ENCODE measurements at places on chromosomes 11 and 22. TPM values are rescaled to one million over a fixed set of nuclear protein-coding genes. Genes with fewer than 3 reads are reported as not detected.

DNA sequence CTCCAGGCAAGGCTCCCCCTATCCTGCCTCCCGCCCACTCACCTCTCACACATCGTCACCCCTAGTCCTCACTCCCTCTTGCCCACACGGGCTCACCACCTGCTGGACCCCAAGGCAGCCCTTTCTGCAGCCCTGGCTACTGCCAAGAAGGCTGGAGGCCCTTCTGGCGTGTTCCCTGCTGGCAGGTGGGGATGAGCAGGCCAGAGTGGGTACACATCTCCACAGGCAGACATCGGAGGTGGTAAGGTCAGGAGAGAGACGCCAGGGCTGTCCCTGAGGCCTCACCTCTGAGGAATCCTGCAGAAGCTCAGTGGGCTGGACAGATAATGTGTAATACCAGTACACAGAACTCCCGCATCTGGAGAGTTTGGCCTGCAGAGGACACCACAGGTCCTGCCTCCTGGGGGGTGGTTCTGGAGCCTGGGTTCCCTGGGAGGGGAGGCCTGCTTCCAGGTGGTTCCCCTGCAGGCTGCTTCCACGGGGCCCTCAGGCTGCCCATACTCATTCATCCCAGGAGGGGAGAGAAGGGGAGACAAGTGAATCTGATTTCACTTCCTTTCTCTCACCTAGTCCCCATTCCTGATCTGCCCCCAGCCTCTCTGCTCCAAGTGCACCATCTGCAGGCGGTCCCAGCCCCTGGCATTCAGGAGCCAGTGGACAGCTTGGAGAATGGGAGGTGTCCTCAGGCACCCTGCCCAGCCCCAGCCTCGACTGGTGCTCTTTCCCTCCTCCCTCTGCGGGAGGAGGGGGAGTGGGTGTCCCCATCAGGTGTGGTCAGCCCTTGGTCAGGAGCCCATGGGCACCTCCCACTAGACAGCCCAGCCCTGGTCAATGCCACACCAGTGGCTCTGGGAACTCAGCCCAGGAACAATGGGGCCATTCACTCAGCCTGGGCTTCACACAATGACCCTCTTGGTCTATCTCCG, 6.1 kb upstream of the CHST1 start:
- H3K27me3 ChIP-seq = peaks cover 11% of the 10 kb centered on the region
- no peak overlapping the region for H3K27ac ChIP-seq
- DNase-seq = no peak
- H3K36me3 ChIP-seq = no peaks in the 10 kb centered on the region
- no peak overlapping the region for H3K4me3 ChIP-seq

DNA sequence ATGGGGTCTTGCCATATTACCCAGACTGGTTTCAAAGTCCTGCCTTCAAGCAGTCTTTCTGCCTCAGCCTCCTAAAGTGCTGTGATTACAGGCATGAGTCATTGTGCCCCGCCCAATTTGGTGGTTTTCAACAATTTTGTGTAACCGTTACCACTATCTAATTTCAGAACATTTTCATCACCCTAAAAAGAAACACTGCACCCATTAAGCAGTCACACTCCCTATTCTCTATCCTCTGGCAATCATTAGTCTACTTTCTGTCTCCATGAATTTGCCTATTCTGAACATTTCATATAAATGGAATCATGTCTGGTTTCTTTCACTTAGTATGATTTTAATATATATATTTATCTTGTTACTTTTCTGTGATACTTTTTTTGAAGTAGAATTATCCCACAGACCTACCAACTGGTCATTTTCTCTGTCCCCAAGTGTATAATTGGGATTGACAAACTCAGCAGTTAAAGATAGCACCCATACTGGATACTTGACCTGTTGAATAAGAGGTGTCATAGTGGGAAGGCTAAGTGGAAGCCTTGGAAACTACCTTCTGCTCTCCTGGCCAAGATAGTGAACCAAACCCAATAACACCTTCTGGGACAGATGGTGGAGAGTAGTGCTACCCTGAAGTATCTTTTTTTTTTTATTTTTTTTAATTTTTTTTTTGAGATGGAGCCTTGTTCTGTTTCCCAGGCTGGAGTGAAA, 64.8 kb downstream of the STIM1 start:
- H3K36me3 ChIP-seq = peaks cover 9% of the 10 kb centered on the region
- H3K27ac ChIP-seq = peak overlapping the region; percentile 77
- H3K27me3 ChIP-seq = no peaks in the 10 kb centered on the region
- no peak overlapping the region for H3K4me3 ChIP-seq

DNA sequence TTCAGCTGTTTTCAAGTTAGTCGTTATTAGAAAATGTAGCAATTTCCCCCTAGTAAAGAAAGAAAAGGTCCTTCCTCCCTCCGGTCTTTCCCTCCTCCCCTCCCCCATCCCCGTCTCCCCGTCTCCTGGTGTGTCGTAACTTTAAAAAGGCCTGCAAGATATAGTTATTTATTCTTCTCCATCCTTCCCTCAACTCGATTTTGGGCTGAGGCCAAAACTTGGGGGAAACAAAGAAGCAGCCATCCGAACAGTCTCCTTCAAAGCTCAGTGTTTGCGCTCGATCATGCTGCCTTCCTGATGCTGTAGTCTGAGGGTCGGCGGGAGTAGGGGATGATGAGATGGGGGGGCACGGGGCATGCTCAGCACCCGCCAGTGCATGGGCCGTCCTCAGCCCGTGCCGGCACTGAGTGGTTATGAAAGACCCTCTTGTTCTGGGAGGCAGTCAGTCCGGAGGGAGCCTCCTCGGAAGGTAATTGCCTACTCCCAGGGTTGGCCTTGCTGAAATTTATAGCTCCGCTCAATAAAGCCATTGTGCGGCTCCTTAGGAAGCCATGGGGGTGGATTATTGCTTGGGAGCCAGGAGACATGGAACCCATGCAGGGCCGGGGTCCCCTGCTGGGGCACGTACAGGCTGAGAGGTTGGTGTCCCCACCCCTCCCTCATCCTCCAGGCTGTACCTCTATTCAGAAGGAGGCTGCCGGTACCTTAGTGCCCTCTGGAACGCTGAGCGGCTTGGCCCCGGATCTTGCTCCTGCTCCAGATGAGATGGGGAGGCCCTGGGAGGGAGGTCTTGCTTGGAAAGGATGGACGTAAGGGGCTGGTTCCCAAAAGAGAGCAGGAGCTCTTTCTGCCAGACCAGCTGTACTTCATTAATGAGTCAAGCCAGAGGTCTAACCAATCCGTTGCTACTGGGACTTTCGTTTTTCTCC, 212.7 kb upstream of the CADM1 start:
- H3K27me3 ChIP-seq = no peaks in the 10 kb centered on the region
- no peak overlapping the region for H3K4me3 ChIP-seq
- DNase-seq = no peak
- H3K36me3 ChIP-seq = no peaks in the 10 kb centered on the region

DNA sequence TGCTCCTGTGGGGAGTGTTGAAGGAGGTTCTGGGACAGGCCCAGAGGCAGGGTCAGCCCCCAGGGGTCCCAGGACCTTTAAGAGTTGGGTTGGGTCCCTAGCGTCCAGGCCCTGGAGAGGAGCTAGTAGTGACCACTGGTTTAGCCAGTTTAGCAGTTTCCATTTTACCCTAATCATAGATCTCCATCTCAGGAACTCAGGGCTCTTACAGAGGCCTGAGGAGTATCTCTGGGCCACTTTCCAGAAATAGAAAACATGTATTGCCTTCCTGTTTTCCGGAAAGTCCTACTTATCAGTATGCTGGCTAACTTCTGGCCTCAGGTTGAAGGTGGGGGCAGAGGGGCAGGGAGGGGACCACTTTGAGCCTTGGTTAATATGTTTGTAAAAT, 13.5 kb downstream of the NCF4 start:
- H3K27ac ChIP-seq = peak overlapping the region; percentile 90
- DNase-seq = no peak
- H3K36me3 ChIP-seq = no peaks in the 10 kb centered on the region
- H3K4me3 ChIP-seq = no peak overlapping the region
- H3K4me1 ChIP-seq = peaks cover 19% of the 10 kb centered on the region
- H3K27me3 ChIP-seq = no peaks in the 10 kb centered on the region

- no peaks in the 10 kb centered on the region for H3K36me3 ChIP-seq
- H3K4me3 ChIP-seq = no peak overlapping the region
- H3K27ac ChIP-seq = no peak overlapping the region
- peaks cover 1% of the 10 kb centered on the region for H3K4me1 ChIP-seq
Observed at GRCh38 chr11:65946655-65947054, 1.4 kb downstream of the TSGA10IP start.

DNA sequence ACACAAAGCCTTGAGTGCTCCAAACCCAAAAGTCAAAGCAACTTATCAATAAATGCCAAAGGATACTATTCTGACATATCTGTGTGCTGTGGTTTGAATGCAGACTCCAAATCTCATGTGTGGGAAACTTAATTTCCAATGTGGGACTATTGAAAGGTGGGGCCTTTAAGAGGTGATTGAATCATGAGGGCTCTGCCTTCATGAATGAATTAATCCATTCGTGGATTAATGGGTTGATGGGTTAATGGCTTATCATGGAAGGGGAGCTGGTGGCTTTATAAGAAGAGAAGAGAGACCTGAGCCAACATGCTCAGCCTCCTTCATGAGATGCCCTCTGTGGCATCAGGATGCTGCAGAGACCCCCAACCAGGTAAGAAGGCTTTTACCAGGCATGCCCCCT, 16.8 kb upstream of the ZNF280A start:
- no peaks in the 10 kb centered on the region for H3K36me3 ChIP-seq
- H3K4me3 ChIP-seq = no peak overlapping the region
- no peak overlapping the region for H3K27ac ChIP-seq
- no peaks in the 10 kb centered on the region for H3K4me1 ChIP-seq
- DNase-seq = no peak

- DNase-seq = no peak
- H3K4me3 ChIP-seq = no peak overlapping the region
- H3K27ac ChIP-seq = no peak overlapping the region
- peaks cover 26% of the 10 kb centered on the region for H3K27me3 ChIP-seq
Observed at GRCh38 chr11:45621588-45621987, 43.8 kb downstream of the CHST1 start.

DNA sequence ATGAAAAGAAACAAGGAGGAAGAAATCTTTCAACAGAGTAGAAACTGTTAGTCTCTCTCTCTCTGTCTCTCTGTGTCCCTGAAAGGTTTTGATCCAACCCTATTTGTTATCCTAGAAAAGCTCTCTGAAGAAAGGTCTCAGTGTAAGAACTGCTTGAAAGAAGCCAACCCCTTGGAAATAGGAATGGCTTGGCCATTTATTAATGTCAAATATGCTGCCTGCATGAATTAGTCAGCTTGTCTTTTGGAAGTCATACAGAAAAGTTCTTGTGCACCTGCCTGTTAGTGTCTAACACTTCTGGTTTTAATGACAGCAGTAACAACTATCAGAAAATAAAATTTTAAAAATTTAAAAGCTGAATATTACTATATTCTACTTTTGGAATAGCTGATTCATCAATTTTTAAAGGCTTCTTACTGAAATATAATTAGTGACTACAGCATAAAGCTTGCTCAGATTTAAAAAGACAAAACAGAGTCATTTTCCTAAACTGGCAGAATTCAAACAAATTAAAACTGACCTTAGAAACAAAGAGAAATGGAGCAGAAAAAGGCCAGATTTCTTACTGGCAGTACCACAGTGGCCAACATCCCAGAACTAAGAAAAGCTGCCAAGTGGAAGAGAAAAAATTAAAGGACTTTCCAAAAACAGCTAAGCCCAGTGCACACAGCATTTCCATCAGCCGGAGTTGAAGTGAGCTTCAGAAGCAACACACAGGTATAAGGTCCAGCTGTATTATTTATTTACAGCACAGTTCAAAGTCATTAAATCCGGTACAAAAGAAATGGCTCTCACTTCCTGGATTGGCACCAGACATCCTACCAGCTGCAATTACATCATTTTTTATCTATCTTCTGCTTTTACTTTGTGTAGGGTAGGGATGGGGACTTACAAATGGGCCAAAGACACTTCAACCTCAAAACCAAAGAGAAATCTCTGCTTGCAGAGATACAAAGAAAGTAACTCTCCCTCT, 76.3 kb downstream of the PRCP start:
- H3K4me1 ChIP-seq = no peaks in the 10 kb centered on the region
- no peak overlapping the region for H3K4me3 ChIP-seq
- no peaks in the 10 kb centered on the region for H3K27me3 ChIP-seq
- H3K27ac ChIP-seq = no peak overlapping the region
- peaks cover 7% of the 10 kb centered on the region for H3K36me3 ChIP-seq
- DNase-seq = no peak

- DNase-seq = peak; percentile 95
- peaks cover 37% of the 10 kb centered on the region for H3K4me1 ChIP-seq
- peak within 1 kb of the TSS; percentile 91 for H3K4me3 ChIP-seq
Observed at GRCh38 chr11:118435893-118436624, at the start of gene KMT2A. Gene KMT2A, plus strand, starts transcription at chr11:118436492. Its CDS starts 21 bp downstream, at chr11:118436513.

DNA sequence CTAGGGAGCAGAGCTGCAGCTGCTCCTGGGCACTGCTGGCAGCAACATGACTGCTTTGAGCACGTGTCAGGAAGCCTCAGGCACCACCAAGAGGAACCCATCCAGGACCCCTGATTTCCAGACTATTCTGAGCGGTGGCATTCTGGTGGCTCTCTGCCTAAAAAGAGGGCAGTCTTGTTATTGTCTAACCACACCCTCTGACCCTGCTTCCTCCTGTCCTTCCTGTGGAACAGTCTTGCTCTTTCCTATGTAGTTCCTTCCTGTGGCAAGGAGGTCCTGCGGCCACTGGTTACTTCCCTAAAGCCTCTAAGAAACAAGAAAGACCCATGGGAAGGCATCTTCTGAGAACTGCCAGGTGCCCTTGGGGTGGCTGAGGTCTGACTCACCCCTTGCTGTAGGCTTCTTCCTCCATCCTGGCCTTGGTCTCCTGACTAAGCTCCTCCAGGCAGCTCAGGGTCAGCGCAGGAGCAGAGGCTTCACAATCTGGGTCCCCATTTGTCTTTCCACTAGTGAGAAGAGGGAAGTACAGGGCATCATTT, 13.1 kb upstream of the LYVE1 start:
- H3K27ac ChIP-seq = no peak overlapping the region
- H3K4me3 ChIP-seq = no peak overlapping the region
- no peaks in the 10 kb centered on the region for H3K36me3 ChIP-seq
- H3K4me1 ChIP-seq = no peaks in the 10 kb centered on the region

DNA sequence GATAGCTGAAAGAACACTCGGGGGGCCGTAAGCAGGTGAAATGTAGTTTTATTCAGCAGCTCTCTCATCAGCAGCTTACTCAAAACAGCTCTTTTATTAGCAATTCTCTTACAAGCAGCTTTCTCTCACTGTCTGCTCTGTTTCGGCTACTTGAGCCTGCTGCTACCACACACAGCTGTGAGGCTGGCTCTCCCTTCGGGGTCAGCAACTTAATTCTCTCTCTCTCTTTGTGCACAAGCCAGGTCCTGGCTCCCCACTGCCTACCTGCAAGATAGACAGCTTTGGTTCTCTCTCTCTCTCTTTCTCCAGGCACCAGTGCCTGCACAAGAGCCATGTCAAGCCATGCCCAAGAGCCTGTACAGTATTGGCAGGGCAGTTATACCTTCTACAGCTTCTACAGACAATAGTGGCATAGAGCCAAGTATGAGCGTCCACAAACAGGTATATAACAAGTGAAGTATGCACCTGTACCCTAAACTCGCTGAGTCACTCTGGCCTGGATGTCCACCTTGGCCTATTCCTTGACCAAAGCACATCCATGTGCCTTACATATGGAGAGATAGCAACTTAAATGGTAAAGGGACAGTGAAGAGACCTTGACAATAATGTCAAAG, 110.8 kb downstream of the MTNR1B start:
- no peak overlapping the region for H3K4me3 ChIP-seq
- H3K27ac ChIP-seq = no peak overlapping the region
- peaks cover 2% of the 10 kb centered on the region for H3K27me3 ChIP-seq
- H3K4me1 ChIP-seq = no peaks in the 10 kb centered on the region
- H3K36me3 ChIP-seq = no peaks in the 10 kb centered on the region

GRCh38 chr22:32340411-32340810, 17.3 kb upstream of the RFPL3 start:
- DNase-seq = no peak
- no peak overlapping the region for H3K27ac ChIP-seq

GRCh38 chr11:47160753-47161133, 15.9 kb downstream of the ARFGAP2 start:
- peaks cover 9% of the 10 kb centered on the region for H3K36me3 ChIP-seq
- no peak overlapping the region for H3K27ac ChIP-seq
- no peaks in the 10 kb centered on the region for H3K4me1 ChIP-seq
- no peak for DNase-seq

The KCNQ1 gene
- 10.7 TPM for total RNA-seq

The FOLR2 gene
- not detected for total RNA-seq

The PDE2A gene
- total RNA-seq = 0.29 TPM
